Activated CD8-positive, alpha-beta T cell treated with anti-CD3 and anti-CD28 coated beads for 36 hours (primary cell): ENCODE measurements at places on chromosomes 2 and 18. TPM values are rescaled to one million over a fixed set of nuclear protein-coding genes. Genes with fewer than 3 reads are reported as not detected.

Gene KLHL14
- not detected for total RNA-seq

Gene LIPG
- 0.27 TPM for total RNA-seq

Gene OTOF
- 0.81 TPM for total RNA-seq

Gene SNORC
- total RNA-seq: 2.1 TPM

Gene PAX8
- 0.63 TPM for total RNA-seq

Gene PROKR1
- not detected for total RNA-seq

Gene DNER
- not detected for total RNA-seq

Gene PASK
- total RNA-seq: 74.8 TPM

Gene FAP
- total RNA-seq: not detected

Gene SLC9A2
- total RNA-seq: 0.18 TPM

- H3K4me3 ChIP-seq: no peak overlapping the region
- no peak overlapping the region for H3K27ac ChIP-seq
- no peaks in the 10 kb centered on the region for H3K36me3 ChIP-seq
- peaks cover 7% of the 10 kb centered on the region for H3K27me3 ChIP-seq
- DNase-seq: no peak
Observed at GRCh38 chr2:71004857-71005256, 10.2 kb upstream of the TEX261 start.

GRCh38 chr2:83844490-83844889, 614.6 kb downstream of the SUCLG1 start:
- no peak overlapping the region for H3K4me3 ChIP-seq
- no peaks in the 10 kb centered on the region for H3K27me3 ChIP-seq

GRCh38 chr2:103145739-103146138, 383.9 kb downstream of the TMEM182 start:
- no peak for DNase-seq
- H3K4me3 ChIP-seq: no peak overlapping the region
- H3K27me3 ChIP-seq: no peaks in the 10 kb centered on the region
- H3K4me1 ChIP-seq: no peaks in the 10 kb centered on the region
- no peaks in the 10 kb centered on the region for H3K36me3 ChIP-seq

- peaks cover 4% of the 10 kb centered on the region for H3K4me1 ChIP-seq
- DNase-seq: no peak
- H3K27ac ChIP-seq: no peak overlapping the region
- no peak overlapping the region for H3K4me3 ChIP-seq
- H3K27me3 ChIP-seq: peaks cover 52% of the 10 kb centered on the region
- H3K36me3 ChIP-seq: no peaks in the 10 kb centered on the region
Observed at GRCh38 chr2:232924433-232924832, 54.4 kb downstream of the SNORC start.

DNA sequence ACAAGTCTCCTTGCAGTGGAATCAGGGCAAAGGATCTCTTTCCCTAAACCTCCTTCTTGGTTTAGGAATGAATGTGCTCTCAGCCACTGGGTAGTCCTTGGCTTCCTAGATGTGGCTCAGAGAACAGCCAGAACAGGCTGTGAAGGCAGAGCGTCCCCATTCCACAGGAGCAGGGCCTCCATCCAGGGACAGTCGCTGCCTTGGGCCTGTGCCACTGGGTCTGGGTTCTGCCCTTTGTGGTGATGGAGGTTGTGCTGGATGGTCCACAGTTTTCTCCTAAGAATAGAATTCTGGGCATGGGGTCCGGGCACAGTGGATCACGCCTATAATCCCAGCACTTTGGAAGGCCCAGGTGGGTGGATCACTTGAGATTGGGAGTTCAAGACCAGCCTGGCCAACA, 516.5 kb upstream of the RAB6C start:
- H3K4me1 ChIP-seq: no peaks in the 10 kb centered on the region
- no peaks in the 10 kb centered on the region for H3K36me3 ChIP-seq
- no peak overlapping the region for H3K27ac ChIP-seq
- no peak overlapping the region for H3K4me3 ChIP-seq
- no peaks in the 10 kb centered on the region for H3K27me3 ChIP-seq
- DNase-seq: no peak

DNA sequence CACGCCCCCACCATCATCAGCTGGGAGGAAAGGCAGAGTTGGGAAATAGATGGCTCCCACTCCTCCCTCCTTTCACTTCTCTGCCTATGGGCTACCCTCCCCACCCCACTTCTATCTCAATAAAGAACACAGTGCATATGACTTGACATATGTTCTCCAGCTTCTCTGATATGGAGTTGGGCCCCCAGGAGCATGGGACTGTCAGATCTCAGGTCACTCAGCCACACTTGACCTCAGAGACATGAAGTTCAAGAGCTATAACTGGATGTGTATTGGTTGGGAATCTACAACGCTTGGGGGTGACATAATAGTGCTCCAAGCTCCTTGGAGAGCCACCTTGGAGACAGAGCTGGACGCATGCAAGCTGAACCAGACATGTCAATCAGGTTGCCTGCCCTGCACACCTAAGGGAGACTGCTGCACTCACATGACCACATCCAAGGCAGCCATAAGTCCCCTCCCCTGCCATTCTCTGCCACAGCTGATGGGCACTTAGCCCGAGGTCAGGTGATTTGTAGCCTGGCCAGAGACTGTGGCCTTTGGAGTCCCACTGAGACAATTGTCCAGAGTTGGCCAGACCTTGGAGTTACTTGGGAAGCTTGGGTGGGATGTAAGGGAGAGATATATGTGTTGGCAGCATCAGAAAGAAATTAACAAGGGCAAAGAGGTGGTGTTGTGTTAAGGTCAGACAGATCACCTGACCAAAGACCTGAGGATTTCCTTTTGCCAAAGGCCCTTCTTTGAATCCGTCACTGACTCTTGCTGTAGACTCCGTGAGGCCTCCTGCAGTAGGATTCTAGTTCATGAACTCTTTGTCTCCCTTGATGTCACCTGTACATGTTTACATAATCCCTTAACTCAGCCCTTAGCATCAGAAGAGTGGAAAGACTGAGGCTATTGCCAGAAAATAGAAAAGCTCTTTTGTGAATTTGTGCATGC, 3.7 kb downstream of the INHA start:
- DNase-seq: no peak
- no peaks in the 10 kb centered on the region for H3K4me1 ChIP-seq
- H3K4me3 ChIP-seq: no peak overlapping the region
- H3K27me3 ChIP-seq: peaks cover 27% of the 10 kb centered on the region
- no peak overlapping the region for H3K27ac ChIP-seq

DNA sequence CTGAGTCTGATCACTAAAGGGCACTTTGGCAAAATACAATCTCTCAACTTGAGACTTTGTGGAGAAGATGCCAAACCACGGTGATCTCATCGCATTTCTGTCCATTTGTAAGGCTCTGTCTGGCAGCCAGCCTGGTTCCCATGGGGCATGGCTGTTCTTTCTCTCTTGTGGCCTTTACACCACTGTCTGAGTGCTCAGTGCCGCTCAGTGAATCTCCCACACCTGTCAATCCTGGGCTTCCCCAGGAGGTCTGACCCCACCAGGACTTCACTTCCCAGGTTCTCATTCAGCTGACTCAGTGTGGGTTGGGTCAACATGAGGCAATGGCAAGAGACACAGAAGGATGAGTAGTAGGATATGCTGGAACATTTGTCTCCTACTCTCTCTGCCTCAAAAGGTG, 96.8 kb upstream of the TRIB2 start:
- H3K4me3 ChIP-seq: no peak overlapping the region
- no peak overlapping the region for H3K27ac ChIP-seq
- no peaks in the 10 kb centered on the region for H3K27me3 ChIP-seq
- peaks cover 25% of the 10 kb centered on the region for H3K4me1 ChIP-seq
- peak; percentile 42 for DNase-seq
- H3K36me3 ChIP-seq: no peaks in the 10 kb centered on the region

GRCh38 chr18:73163236-73163635, 295.4 kb upstream of the NETO1 start:
- no peaks in the 10 kb centered on the region for H3K36me3 ChIP-seq
- H3K27me3 ChIP-seq: no peaks in the 10 kb centered on the region
- no peak overlapping the region for H3K27ac ChIP-seq
- H3K4me1 ChIP-seq: no peaks in the 10 kb centered on the region
- H3K4me3 ChIP-seq: no peak overlapping the region

DNA sequence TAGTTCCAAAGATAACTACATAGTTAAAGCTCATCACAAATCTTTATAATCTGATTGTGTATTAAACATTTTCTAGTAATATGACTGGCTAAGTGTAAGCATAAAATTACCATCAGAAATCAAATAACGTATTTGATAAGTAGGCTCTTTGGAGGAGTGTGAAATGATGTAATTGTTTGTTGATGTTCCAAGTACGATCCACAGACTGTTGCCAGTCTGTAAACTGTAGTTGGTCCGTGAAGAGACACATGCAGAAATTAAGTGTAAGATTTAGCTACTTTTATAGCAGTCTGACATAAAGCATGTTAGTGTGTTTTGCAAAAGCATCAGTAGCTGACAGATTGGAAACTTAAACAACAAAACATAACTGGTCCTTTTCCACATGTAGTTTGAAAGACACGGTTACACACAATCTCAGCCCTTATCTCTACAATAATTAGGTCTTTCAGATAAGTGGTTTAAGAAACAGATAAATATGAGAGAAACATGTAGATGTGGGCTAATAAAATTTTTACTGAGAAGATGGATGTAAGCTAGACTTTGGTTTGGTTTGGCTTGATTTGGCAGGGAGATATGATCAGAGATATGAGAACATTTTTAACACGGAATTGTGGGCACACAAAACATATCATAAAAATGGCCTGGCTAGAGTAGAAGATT, 115.0 kb upstream of the EPB41L5 start:
- no peaks in the 10 kb centered on the region for H3K4me1 ChIP-seq
- peaks cover 33% of the 10 kb centered on the region for H3K36me3 ChIP-seq

DNA sequence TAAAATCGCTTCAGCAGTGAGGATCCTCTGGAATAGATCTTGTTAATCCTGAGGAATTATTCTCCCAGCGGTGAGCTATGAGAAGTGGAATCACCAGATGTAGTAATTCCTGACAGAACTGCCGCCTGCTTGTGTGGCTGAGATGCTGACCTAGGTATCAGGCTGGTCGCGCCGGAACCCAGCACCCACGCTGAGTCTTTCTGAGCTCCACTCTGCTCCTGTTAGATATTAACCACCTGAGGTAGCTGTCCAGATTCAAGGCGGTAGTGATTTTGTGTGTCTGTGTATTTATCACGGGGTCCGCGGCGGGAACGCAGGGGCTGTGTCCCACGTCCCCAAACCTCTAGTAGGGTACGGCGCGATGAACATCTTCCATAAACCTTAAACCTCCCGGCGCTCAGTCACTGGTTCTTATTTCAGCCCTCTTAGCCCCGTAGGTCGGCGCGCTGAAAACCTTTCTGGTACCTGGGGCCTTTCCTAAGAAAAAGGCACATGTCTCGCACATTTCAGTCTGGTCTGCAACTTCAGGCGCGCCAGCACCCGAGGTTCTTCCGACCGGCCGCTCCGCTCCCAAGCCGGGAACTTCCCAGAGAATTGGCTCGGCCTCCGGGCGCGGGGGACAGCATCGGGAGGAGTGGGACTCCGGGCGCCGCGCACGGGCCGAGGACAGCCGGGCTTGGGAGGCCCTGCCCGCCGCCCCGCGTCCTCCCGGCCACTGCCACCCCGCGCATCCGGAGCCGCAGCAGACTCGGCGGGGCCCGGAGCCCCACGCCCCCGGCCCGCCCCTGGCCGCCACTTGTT, 542 bp upstream of the CNNM3 start:
- H3K4me3 ChIP-seq: peak overlapping the region; percentile 79
- H3K4me1 ChIP-seq: peaks cover 40% of the 10 kb centered on the region
- DNase-seq: peak; percentile 45

DNA sequence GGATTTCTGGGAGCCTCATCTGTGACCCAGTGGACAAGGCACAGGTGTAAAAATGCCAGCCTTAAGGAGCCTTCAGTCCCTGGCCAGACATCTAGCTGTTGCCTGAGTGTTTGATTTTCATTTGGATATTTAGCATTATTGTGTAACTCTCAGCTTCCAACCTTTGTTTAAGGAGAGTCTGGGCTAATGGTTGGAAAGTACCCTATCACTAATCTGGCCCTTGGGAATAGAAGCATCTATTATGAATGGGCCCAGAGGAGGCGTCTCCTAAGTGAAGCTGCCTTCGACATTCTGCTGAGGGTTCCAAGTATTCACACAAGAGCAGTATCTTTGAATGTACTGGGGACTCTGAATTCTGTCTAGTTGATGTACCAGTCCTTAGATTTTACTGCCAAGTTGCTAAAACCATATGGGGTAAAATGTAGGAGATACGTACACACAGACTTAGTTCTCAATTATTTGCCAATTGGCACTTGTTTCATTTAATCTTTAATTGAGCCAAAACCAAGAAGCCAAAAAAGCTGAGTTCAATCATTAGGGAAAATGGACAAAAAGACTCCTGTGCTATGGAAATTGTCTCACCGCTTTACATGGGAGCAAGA, 7.2 kb upstream of the ANKRD29 start:
- no peak overlapping the region for H3K27ac ChIP-seq
- H3K27me3 ChIP-seq: peaks cover 5% of the 10 kb centered on the region
- H3K4me1 ChIP-seq: peaks cover 11% of the 10 kb centered on the region
- no peaks in the 10 kb centered on the region for H3K36me3 ChIP-seq

GRCh38 chr2:86081724-86082123, 24.0 kb downstream of the POLR1A start:
- no peak overlapping the region for H3K4me3 ChIP-seq
- peaks cover 25% of the 10 kb centered on the region for H3K4me1 ChIP-seq
- H3K36me3 ChIP-seq: peaks cover 43% of the 10 kb centered on the region

- no peak for DNase-seq
- H3K27ac ChIP-seq: no peak overlapping the region
- no peak overlapping the region for H3K4me3 ChIP-seq
- no peaks in the 10 kb centered on the region for H3K27me3 ChIP-seq
- no peaks in the 10 kb centered on the region for H3K4me1 ChIP-seq
Observed at GRCh38 chr2:205435970-205436369, 246.3 kb upstream of the NRP2 start.

- peaks cover 42% of the 10 kb centered on the region for H3K36me3 ChIP-seq
- peaks cover 28% of the 10 kb centered on the region for H3K4me1 ChIP-seq
- no peak overlapping the region for H3K4me3 ChIP-seq
- no peaks in the 10 kb centered on the region for H3K27me3 ChIP-seq
- H3K27ac ChIP-seq: peak overlapping the region; percentile 59
- no peak for DNase-seq
Observed at GRCh38 chr2:84959566-84960506, 11.1 kb upstream of the KCMF1 start.

GRCh38 chr18:5488844-5489243, 55.0 kb downstream of the EPB41L3 start:
- H3K4me3 ChIP-seq: no peak overlapping the region
- no peaks in the 10 kb centered on the region for H3K4me1 ChIP-seq
- DNase-seq: no peak
- no peaks in the 10 kb centered on the region for H3K36me3 ChIP-seq
- peaks cover 13% of the 10 kb centered on the region for H3K27me3 ChIP-seq
- H3K27ac ChIP-seq: no peak overlapping the region

GRCh38 chr2:70659551-70659950, 105.9 kb upstream of the TGFA start:
- H3K4me3 ChIP-seq: no peak overlapping the region
- peaks cover 4% of the 10 kb centered on the region for H3K36me3 ChIP-seq
- H3K27ac ChIP-seq: no peak overlapping the region
- no peaks in the 10 kb centered on the region for H3K27me3 ChIP-seq
